Stimulated activated CD4-positive, alpha-beta T cell treated with anti-CD3 and anti-CD28 coated beads, Interleukin-12 subunit alpha, Interleukin-12 subunit beta, amount 100 ng/mL, for 4 hours (primary cell): ENCODE measurements at places on chromosomes 3 and 15.

DNA sequence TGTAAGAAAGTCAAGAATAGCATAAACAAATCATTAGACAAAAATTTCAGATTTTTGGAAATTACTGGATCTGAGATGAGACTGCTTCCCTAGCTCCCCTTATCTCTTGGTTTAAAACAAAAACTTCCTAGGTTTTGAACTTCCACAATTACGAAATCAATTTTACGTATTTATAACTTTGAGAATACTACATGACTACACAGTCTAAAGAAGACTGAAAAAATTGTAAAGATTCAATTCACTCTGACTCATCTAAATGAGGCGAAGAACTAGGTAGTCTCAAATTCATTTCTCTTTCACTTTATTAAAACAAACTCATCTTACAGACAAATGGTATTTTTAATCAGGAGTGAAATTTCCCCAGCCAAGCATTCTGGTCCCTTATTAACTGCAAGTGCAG lies 10.3 kb downstream of the CCDC54 start:
- DNase-seq = no peak

DNA sequence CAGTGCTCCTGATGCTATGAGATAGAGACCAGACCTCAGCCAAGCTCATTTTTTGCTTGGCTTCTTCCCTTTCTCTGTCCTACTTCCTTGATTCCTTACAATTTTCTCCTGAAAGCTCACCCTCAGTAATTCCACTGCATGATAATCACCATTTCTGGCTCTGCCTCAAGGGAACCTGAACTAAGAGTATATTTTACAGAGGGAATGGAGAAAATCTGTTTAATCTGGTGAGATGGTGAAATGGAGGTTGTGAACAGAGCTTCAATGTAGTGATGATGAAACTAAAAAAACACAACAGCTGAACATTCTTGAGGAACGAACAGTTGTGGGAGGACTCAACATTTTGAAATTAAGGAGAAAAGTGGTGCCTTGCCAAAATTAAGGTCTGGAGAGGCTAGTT lies 16.3 kb downstream of the HHLA2 start:
- DNase-seq = no peak

DNA sequence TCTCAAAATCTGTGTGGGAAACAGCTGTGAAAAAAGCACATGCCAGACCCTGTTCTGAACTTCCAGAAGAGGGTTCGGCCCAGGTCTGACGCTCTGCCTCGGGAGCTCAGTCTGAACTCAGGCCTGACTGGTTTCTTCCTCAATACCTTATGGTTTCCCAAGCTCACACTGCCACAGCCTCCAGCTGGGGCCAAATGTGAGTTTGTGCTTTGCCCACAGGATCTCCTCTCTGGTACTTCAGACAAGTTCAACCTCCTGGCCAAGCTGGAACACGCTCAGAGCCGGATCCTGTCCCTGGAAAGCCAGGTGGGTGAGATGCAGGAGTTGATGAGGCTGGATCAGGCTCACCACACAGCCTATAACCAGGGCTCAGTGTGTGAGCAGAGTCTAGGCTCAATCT lies 33.8 kb downstream of the CYP11A1 start:
- no peak for DNase-seq

- DNase-seq = no peak
Measured at GRCh38 chr15:69734699-69735098, 282.1 kb downstream of the RPLP1 start.

- DNase-seq = no peak
Measured at GRCh38 chr3:54087581-54088410, 34.6 kb upstream of the CACNA2D3 start.

GRCh38 chr15:95284933-95285421 lies 1045.5 kb upstream of the NR2F2 start:
- DNase-seq = no peak

DNA sequence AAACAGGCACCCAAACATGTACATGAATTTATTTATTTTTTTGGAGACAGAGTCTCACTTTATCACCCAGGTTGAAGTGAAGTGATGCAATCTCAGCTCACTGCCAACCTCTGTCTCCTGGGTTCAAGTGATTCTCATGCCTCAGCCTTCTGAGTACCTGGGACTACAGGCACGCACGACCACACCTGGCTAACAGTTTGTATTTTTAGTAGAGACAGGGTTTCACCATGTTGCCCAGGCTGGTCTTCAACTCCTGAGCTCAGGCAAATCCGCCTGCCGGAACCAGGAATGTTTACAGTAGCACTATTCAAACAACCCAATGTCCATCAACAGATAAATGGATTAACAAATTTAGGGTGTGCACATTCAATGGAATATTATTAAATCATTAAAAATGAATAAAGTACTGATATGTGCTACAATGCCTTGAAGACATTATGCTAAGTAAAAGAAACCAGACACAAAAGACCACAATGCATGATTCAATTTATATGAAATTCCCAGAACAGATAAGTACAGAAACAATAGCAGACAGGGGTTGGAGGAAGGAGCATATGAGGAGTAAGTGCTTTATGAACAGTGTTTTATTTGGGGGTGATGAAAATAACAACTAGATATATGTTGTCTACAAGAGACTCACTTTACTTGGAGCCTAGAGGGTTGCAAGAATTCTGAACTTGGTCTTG lies 1.3 kb downstream of the LEO1 start:
- DNase-seq = no peak

DNA sequence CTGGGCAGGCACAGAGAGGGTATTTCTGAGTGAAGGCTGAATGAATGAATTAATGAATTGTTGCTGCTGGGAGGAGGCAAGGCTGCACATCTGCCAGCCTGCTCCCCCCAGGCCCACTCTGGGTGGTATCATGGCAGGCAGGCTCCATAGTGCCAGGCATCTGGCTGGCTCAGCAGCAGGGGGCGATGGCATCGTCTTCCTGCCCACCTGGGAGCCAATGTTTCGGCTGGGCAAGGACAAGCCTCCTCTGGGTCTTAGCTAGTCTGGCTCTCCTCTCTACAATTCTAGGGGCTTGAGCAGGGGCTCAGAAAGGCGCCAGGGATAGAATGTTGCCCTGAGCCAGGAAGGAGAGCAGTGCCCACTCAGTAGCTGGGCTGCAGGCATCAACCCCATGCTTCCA lies 1.7 kb upstream of the TLR9 start:
- no peak for DNase-seq

GRCh38 chr3:195425849-195426248 lies 17.0 kb downstream of the ACAP2 start:
- no peak for DNase-seq

DNA sequence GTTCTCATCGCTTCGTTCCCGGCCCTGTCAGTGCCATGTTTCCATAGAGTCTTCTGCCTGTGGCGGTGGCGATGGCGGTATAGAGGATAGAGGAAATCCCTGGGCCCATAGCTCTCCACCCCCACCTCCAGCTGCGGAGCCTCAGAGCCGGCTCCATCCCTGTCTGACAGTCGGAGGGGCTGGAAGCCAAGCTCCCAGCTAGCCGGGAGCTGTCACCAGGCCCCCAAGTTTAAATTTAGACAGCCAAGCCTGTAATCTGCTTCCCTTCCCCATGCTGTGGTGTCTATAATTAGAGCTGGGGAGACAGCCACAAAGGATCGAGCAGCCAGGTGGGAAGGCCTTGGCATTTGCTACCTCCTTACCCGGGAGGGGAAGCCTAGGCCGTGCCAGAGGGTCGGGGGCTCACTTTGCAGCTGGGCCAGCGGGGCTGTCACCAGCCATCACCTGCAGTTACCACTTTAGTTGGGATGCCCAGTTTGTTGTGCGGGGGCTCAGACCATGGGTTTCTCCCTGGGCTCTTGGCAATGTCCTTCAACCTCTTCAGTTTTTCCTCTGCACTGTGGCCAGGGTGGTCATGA lies 56.3 kb upstream of the SEC13 start:
- no peak for DNase-seq

GRCh38 chr3:52723935-52724334 lies 18.0 kb downstream of the SPCS1 start:
- DNase-seq = no peak

DNA sequence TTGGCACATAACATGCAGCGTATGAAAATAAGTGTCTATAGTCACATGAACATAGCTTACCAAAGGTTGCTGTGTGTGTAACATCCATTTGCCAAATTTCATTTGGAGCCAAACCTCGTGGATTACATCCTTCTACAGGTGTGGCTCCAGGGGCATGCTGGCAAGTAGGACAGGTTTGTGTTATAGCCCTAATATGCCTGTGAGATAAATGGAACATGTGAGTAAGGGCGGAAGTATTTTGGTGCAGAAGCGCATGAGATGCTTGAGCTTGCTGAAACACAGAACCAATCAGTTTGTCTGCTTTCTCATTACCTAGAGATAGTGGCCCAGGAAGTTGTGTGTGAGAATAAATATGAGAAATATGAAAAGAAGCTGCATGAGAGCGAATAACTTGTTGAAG lies 21.8 kb upstream of the XCR1 start:
- DNase-seq = no peak

DNA sequence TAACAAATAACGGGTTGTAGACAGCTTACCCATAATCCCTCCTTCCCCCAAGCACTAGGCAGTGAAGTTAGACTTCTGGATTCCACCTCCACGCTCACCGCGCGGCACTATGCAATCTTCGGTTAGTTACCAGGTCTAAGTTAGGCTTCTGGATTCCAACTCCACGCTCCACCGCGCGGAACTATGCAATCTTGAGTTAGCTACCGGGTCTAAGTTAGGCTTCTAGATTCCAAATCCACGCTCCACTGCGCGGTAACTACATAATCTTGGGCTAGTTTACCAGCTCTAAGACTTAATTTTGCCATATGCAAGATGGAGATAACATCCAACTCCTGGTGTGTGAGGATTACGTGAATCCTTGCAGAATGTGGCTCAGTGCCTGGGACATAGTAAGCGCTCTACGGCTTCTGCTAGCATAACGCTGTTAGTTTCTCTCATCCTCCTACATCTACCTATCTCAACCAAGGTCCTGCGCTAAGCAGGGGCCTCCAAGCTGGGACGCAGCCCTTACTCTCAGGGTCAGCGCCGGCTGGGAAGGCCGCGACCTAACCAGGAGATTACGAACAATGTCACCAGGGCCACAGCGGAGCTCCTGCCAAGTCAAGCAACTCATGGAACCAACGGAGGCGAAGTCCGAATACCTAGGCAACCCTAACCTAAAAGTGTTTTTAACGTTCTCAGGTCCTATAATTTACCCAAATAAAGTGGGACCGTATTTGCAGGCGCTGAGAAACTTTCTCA lies 497 bp upstream of the RPLP1 start:
- DNase-seq = no peak

DNA sequence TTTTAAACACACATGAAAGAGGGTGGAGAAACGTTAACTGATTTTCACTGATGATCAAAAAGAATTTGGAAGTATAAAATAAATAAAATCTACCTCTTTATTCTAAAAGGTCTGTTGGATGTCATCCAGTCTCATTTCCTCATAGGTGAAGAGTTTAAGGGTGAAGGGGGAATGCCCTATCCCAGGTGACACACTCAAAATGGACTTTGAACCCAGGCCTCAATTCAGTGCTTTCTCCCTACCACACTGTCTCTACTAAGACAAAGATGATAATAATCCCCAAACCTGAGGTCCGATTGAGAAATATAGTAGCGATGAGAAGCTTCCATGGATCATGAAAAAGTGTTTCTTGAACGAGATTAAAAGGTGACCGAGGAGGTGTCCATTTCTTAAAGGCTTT lies 5.1 kb upstream of the EFCAB12 start:
- no peak for DNase-seq

- no peak for DNase-seq
Measured at GRCh38 chr15:39363761-39364586, 216.9 kb upstream of the THBS1 start.

GRCh38 chr15:34279368-34279767 lies 54.6 kb downstream of the EMC4 start:
- no peak for DNase-seq

DNA sequence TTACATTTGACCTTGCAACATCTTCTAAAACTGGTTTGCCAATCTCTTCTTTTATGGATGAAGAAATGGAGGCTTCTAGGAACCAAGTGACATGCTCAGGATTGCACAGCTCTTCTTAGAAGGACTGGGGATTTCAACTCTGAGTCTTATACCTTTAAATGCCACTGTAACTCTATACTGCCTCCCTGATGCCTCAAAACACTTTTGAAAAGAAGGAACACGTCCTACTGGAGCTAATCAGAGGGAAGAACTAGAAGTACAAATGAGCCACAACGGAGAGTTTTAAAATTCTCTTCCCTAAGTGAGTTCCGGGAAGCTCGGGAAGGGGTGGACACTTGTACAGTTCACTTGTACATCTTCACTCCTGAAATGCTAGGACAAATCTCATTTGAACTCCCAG lies 949 bp upstream of the MITF start:
- DNase-seq = no peak

- DNase-seq = no peak
Measured at GRCh38 chr15:99485153-99485961, 80.4 kb upstream of the MEF2A start.

- no peak for DNase-seq
Measured at GRCh38 chr15:89226359-89227221, 5.2 kb upstream of the RLBP1 start.

- DNase-seq = no peak
Measured at GRCh38 chr3:159559771-159560170, 428.9 kb upstream of the IL12A start.

DNA sequence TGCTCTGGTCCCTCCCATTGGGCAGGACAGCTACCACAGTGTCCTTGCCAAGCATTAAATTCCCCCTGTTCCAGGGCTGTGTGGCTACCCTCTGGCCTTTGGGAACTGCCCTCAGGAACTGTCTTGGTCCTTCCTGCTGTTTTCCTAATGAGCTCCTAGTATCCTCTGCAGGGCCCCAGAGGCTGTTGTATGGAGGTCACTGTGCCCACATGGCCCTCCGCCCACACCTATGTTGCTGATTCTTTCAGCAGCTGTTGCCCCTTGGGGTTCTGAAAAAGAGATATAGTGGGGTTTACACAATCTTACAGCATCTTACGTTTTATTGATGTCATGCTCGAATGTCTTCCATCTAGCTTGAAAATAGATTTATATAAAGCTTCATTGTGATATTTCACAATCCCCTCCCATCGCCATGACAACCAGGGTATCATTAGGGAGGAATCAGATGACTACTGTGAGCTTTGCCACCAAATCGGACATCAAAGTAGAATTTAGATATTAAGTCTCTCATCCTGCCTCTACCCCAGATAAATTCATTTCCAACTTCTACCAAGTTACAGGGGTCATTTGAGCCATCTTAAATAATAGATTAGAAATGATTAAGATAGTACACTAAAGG lies 97.1 kb upstream of the NR2E3 start:
- DNase-seq = no peak

GRCh38 chr3:22734756-22735155 lies 468.4 kb upstream of the UBE2E2 start:
- DNase-seq = no peak

DNA sequence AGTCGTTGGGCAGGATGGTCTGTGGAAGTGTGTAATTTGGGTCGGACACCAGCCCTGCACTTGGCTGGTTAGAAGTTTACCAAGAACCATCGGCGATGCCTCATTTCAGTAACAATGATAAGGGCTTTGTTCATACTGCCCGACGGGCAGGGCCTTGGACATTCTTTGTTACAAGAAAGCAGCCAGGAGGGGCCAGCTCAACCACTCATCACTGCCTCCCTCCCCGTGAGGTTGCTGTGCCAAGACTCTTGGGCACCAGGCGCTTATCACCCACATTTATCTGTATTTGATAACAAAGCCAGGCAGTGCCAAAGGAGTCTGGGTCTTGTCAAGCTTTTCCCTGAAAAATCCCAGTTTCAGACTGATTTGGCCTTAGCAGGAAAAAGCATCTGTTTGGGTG lies 235.0 kb downstream of the ADAMTS17 start:
- DNase-seq = no peak

GRCh38 chr3:140599009-140599408 lies 78.9 kb upstream of the TRIM42 start:
- DNase-seq = no peak

GRCh38 chr3:54085936-54086335 lies 36.4 kb upstream of the CACNA2D3 start:
- no peak for DNase-seq

- no peak for DNase-seq
Measured at GRCh38 chr3:56796202-56796601, 5.5 kb downstream of the ARHGEF3 start.
